ENCODE measurements at places on chromosomes 7 and 10. TPM values are rescaled to one million over a fixed set of nuclear protein-coding genes. Genes with fewer than 3 reads are reported as not detected.

DNA sequence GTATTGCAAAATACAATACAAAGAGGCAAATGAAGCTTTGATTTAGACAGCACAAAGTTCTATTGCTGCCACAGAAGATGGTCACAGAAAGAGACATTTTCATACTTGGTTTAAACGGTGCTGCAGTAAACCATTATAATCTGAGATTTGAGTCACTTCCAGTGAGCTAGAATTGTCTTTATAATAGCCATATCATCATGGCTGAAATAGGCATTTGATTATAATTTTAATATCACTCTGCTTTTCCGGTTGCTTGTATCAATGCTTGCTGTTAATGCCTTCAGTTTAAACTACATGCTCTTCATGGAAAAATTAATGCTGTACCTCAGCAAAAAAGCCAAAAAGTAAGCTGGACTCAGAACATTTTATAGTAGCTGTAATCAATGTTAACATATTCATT, 48.5 kb downstream of the CPEB3 start:
- no peak overlapping the region for H3K4me3 ChIP-seq
- peaks cover 19% of the 10 kb centered on the region for H3K27me3 ChIP-seq
- peaks cover 11% of the 10 kb centered on the region for H3K4me1 ChIP-seq

Gene MYOZ1
- 0.61 TPM for total RNA-seq

Gene RAMP3
- total RNA-seq: 5.2 TPM

Gene CASTOR2
- total RNA-seq: 2.5 TPM

Gene MARVELD1
- total RNA-seq: 3.7 TPM

Data from thymus (tissue), 14 donors.